ENCODE measurements at places on chromosomes 7 and 10.

GRCh38 chr7:112828696-112829095 lies 38.5 kb upstream of the TMEM168 start:
- no peak for DNase-seq

- no peak for DNase-seq
Measured at GRCh38 chr7:2999078-2999500, 44.6 kb downstream of the CARD11 start.

DNA sequence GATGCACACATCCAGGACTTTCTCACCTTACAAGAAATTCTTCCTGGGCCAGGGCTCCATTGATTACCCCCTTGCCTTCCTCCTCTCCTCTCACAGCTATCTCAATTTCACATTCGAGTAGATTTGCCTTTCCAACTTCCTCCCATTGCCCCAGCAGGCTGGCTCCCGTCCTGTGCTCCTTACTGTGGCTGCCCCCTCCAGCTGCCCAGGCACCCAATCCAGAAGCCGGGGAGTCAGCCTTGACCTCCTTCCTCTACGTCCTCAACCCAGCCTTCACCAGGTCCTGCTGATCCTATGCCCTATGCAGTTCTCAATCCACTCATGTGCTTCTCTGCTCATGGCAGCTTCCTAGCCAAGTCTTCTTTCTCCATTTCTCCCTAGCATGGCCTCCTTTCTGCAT lies 85.7 kb upstream of the GPR26 start:
- no peak for DNase-seq

- DNase-seq: peak; percentile 63
Measured at GRCh38 chr10:93115661-93116383, 42.1 kb downstream of the CYP26A1 start.

DNA sequence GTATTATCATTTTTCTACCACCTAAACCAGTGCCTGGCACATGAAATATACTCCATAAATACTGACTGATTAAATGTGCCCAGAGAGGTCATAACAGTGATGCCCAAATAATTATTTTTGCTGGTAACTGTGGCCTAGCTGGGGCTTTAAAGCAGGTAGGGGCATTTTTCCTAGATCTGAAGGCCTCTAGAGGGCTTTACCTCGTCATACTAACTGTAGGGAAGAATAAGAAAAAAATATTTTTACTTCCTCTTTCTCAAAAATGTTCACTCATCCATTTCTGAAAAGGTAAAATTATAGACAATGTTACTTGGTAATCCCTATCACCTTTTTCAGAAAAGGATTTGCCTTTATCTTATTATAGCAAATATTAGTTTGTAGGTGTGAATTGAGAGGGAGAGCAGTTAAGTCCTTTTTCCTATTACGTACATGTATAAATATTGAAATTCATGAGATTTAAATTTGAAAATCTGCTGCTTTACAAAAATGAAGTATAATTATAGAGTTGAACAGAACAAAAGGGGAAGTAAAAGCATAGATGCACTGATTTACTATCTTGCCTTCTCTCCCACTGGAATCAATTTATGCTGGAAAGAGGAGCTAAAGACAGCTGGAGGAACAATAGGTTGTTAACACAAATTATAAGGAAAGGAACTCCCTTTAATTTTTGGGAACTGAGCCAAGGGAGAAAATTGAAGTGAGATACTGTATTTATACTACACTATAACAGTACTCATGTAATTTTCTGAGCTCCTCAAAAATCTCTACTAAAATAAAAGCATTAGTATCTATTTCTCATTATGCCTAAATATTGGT lies 71.5 kb upstream of the NOBOX start:
- no peak for DNase-seq

DNA sequence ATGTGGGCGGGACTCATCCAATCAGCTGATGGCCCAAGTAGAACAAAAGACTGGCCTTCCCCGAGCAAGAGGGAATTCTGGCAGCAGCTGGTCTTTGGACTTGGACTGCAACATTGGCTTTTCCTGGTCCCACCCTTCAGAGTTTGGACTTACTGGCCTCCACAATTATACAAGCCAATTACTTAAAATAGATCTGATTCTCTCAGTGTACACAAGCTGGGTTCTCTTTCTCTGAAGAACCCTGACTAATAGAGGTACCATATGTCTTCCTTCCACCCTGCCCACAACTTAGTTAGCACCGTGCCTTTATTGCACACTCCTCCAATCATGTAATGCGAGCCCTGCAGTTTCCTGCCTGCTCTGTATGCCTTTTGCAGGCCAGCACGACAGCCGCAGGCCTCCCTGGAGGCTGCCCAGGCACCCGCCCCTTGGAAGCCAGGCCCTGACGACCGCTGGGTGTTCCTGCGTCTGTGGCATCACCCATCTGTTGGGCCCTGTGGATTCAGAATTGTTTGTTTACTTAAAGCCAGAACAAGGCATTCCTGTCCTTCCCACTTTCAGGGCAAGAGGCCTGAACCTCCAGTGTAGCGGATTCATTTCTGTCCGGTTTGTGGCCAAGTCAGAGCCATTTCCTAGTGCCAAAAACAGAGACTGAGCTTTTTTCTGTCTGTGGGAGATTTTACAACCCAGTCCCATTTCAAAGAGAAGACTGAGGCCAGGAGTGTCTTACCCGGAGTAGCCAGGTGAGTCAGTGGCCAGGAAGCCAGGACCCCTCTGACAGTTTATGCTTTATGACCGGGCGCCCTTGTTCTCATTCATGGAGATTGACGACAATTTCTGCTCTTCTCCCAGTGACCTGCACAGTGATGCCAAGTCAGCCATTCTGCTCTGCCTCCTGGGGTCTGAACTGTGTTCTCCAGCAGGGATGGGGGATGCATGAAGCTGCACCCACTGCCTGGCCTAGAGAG lies 968 bp upstream of the INMT start:
- no peak for DNase-seq

DNA sequence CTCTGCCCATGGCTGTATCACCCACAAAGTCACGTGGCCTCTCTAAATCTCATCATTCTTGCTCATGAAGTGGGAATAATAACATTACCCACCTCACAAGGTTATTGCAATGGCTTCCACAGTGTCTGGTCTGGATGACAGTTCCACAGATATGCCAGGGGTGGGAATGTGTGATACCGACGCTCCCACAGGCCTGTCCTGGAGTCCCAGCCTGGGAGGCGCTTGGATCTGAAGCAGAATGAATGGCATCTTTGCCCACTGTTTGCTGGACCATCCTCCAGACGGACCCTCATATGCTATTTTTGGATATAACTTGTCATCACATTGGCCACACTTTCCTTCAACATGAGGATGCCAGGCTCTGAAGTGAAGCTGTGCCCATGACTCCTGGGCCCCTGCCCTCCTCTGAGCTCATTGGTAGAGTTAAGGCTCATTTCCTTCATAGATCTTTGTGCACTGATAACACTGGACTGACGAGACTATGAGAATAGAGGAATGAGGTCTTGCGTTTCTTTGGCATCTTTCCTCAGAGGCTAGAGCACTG lies 279.8 kb upstream of the ZNF32 start:
- DNase-seq: no peak

GRCh38 chr10:128630787-128631252 lies 504.6 kb upstream of the MKI67 start:
- no peak for DNase-seq

DNA sequence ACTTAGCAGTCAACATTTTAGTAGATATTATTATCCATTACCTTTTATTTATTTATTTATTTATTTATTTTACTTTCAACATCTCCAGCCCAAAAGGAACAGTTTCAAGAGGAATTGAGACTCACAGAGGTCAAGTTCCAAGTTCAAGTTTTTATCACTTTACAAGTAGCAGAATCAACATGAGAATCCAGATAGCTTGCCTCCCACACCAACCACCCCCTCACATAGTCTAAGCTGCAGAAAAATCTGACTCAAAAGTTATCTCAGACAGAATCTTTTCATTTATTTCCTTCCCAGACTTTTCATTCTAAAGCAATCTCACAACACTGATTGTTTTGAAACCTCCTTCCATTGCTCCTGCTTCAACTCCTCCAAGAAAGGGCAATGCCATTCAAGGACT lies 129.6 kb downstream of the GRM3 start:
- DNase-seq: no peak

DNA sequence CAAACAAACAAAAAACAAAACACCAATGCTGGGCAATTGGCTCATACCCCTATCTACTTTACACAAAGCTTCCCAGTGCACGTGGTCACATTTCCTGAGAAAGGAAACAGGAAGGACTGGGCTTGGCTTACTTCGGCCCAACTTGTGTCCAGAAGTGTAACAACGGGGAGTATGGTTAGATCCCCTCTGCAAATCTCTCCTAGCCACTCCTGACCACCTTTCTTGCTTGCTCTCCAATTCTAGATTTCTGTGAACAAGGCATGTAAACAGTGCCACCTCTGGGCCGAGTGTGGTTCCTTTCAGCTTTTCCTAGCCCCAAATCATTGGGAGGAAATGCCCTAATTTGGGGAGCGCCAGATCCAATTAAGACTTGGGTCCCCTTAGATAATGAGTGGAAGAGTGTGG lies 21.0 kb upstream of the FRAT2 start:
- no peak for DNase-seq

DNA sequence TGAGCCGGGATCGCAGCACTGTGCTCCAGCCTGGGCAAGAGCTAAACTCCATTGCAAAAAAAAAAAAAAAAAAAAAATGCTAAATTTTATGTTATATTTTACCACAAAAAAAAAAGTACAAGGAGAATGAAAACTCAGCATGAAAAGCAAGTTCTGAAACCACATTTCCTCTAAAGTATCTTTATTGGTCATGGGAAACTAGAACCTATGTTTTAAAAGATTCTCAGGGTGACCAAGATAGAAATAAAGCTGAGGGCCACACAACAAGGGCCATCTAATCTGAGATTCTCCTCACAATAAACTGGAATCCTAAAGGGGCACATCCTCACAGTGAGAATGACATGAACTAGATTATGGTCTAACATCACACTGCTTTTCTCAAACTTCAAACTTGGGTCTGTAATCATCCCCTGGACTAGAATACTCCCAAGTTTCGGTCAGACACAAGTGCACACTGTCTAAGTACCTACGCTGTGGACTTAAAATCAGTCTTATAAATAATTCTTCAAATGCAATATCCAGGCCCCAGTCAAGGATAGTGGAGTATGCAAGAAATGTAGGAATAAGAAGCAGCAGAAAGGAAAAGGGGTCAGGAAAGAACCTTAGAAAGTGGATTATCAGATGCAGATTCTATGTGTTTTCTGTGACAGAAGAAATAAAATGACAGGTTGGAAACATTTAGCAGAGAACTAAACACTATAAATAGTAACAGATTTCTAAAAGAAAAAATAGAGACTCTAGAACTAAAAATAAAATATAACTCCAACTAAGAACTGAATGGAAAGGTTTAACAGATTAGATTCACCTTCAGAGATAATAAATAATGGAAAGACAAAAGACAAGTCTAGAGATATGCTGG lies 49.9 kb downstream of the COA1 start:
- DNase-seq: no peak

GRCh38 chr10:74875966-74876365 lies 49.6 kb downstream of the KAT6B start:
- no peak for DNase-seq

DNA sequence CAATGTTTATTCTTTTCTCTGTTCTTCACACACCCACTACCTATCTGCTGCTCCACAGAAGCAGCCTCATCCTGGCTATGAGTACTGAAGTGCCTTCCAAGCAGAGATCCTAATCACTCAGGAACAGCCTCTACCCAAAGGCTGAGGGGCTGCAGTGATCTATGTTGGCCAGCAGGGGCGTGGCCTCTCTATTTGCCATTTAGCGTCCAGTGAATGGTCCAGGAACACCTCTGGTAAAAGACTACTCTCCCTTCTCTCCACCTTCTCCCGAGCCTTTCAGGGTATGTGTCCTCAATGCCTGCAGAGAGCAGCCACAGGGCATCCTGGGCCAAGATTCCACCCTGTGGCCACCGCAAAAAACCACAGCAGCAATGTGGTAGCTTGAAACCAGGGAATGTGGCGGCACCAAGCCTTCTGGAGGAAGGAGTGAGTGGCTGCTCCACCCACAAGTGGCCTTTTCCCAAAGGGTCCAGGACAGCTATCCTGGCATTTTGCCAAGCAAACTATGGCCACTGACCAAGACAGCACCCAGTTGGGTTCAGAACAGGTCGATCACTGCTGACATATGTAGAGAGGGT lies 70.9 kb downstream of the SYPL1 start:
- no peak for DNase-seq

DNA sequence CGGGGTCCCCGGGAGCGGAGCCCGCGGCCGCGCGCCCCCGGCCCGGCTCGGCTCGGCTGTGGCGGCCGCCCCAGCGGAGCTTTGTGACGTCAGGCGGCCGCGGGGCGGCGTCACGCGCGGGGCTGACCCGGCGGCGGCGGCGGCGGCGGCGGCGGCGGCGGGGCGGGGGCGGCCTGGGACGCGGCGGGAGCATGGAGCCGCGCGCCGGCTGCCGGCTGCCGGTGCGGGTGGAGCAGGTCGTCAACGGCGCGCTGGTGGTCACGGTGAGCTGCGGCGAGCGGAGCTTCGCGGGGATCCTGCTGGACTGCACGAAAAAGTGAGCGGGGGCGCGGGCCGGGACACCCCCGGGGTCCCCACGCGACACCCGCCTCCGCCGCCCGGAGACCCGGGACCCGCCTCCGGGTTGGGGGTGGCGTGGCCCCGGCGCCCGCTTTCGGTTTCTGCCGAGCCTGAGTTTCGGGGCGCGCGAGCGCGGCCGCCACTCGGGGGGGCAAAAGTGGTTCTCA lies at the start of gene PWWP2B:
TSS of gene PWWP2B (plus strand) at position 165 of the 506 bp plus-strand sequence. CDS start at position 192, 27 bp downstream.
- DNase-seq: peak; percentile 36

DNA sequence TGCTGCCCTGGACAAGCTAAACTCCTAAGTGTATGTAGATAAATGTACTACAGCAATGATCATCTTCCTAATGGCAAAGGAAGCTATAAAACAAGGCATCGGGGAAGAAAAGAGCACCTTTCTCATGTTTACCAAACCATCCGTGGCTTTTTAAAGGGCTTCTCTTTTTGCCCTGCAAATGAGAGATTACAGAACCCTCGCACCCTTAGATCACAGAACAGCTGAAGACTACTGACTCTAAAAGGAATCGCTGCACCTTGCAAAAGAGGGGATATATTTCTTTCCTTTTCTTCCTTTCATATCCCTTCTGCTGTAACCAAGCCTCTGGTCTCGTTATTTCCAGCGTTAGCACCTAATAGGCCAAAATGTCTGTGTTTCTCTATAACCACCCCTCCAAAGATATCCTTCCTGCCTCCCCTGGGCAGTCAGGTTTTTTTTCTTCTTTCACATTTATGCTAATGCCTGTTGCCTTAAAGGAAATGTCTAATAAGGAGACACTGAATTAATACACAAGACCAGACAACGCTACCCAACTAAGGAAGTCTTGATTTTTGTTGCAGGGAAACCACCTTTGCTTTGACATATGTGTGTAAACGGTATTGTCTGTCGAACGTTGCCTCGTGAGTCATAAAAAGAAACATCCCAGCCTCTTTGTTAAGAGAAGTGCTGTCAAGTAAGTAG lies 10.5 kb downstream of the ST8SIA6 start:
- no peak for DNase-seq

GRCh38 chr7:16061011-16061410 lies 360.3 kb downstream of the CRPPA start:
- no peak for DNase-seq

GRCh38 chr10:15642095-15642494 lies 77.6 kb downstream of the ITGA8 start:
- no peak for DNase-seq
